ENCODE measurements at places on chromosomes 2 and 18.

GRCh38 chr2:172704072-172704936 lies 31.3 kb upstream of the RAPGEF4 start:
- DNase-seq = peak; percentile 52

GRCh38 chr2:181058378-181059269 lies 78.2 kb downstream of the UBE2E3 start:
- DNase-seq = peak; percentile 50

DNA sequence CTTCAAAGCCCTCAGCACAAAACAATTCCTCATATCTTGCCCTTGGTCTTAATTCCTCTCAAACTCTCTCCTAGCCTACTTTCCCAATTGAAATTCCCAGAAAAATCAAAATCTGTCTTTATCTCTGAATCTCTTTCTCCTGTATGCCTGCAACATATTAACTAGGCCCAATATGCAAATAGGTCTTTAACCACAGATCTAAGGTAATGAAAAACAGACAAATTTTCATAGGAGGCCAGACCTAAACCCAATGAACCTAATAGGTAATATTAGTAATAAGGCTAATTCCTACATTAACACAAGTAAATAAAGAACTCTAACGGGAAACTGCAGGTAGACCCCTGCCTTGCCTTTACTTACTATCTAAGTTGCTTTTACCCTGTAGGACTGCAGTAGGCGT lies 41.4 kb downstream of the WDR33 start:
- no peak for DNase-seq

- no peak for DNase-seq
Measured at GRCh38 chr18:74256190-74256589, 35.6 kb downstream of the CYB5A start.

DNA sequence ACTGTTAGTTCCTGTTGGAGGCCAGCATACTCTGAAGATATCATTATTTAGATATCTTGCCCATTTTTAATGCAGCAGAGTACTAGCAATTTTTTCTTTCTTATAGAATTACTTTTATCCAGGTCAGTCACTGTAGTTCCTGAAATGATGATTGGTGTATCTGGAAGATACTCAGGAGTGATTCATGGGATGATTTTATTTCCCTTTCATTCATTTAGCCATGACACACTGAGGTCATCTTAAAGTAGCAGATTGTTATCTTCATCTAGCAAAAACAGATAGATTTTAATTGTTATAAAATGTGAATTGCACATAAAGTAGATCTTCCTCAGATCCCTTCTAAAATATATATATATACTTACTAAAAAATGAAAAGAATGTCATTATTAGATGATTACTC lies 109.1 kb downstream of the PIK3C3 start:
- DNase-seq = no peak

DNA sequence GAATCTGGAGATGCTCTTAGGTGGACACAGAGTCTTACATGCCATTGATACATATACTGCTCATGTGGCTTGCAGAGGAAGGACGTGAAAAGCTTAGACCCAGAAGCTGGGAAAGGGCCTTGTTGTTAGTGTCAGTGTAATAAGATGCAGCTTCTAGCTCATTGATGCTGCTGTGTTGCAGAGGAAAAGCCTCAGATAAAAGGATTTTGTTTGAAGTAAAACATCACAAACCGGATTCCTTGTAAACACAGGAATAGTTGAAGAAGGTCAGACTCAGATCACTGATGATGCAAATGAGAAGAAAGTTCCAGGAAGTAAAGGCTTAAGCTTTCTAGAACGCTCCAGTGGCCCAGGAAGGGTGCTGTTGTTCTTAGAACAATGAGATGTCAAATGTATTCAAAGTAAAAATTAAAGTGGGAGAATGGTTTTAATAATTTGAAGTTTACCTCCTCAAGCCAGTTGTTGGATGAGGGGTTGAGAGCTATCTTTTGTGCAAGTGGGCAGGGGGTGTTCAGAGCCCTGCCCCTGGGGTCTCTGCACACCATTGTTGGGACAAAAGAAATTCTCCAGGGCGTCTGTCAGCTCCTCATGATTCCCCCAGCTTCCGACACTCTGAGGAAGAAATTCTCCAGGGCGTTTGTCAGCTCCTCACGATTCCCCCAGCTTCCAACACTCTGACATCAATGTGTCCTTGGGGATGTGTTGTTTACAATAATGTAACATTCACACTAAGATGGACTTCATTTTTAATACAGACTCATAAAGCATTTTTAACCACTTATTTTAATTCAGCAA lies 61.3 kb upstream of the CHMP1B start:
- DNase-seq = no peak

DNA sequence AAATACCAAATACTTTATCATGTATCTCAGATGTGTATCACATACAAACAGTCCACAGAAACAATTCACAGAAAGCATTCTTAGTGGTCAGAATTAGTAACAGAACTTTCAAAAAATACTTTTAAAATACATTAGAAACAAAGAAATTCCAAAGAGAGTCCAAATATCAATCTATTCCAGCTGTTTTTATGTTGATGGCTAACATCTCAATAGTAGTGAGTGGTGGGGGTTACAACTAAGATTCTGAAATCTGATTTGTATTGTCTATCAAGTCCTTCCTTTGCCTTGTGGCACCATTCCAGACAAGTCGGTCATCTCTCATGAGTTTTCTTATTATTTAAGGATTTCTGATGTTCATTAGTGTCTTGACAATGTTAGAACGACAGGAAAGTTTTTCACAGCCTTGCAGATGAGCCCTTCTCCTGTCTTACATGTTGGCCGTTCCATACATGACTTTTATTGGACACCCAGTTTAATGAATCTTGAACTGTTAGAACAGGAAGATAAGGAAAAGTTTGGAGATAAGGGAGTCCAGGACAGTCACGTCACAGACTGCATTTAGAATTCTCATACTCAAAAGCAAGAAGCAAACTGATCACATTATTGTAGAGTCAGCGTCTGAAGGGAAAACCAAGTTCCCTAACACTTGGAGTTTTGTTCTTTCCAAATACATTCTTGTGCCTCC lies 410.3 kb downstream of the PID1 start:
- DNase-seq = no peak

- no peak for DNase-seq
Measured at GRCh38 chr2:68250196-68250595, 2.1 kb downstream of the PPP3R1 start.

- DNase-seq = no peak
Measured at GRCh38 chr18:26082475-26082874, 7.9 kb downstream of the SS18 start.

DNA sequence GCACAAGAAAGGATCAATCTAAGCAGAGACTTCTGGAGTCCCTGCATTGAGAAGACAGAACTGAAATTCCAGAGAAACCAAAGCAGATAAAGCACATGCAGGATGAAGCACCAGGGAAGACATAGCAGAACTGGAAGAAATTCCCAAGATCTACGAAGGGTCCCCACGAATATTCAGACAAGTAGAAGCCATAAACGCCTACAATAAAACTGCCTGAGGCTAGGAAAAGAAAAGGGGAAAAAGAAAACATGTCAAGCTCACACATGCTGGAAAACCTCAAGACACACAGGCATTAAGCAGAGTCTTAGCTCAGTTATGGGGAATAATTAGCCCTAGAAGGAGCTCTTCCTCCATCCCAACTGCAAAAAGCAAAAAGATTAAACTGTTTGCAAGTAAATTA lies 171.2 kb downstream of the NBAS start:
- no peak for DNase-seq

- DNase-seq = no peak
Measured at GRCh38 chr2:173150963-173151362, 75.3 kb downstream of the MAP3K20 start.

DNA sequence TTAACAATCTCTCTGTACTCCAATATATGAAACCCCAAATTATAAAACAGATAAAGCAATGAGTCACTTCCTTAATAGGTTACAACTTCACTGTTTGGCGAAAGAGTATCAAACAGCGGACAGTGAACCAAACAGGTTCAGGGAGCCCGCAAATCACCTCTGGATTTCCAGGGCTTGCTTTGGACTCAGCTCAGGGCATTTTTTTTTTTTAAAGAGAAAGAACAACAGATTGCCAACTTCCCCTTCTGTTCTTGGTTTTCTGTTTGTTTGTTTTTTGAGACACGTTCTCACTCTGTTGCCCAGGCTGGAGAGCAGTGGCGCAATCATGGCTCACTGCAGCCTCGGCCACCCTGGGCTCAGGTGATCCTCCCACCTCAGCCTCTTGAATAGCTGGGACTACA lies 52.7 kb downstream of the ABCB11 start:
- no peak for DNase-seq

Data from HAP-1 (cell line).